ENCODE measurements at places on chromosomes 6 and 20.

DNA sequence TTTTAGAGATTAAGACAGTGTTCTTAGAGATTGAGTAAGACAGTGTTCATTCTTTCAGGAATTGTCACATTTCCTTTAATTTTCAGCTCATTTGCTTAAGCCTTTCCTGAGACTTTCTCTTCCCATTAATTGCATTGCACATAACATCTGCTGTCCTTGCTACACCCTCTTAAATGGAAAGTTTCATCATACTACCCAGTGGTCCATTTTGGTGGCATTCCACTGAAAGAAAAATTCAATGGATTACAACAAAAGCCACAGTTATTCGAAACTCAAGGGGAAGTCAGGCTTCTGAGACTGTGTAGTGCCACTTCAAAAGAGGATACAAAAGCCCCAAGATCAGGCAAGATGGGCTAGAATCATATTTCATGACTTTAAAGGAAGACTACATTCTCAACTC lies 64.0 kb downstream of the RSPO3 start:
- peak; percentile 24 for DNase-seq

- DNase-seq = no peak
These were observed 94.4 kb downstream of the OTOR start for GRCh38 chr20:16842486-16843120.

- peak; percentile 4 for DNase-seq
These were observed 467.4 kb upstream of the PLCB4 start for GRCh38 chr20:8601542-8601912.

DNA sequence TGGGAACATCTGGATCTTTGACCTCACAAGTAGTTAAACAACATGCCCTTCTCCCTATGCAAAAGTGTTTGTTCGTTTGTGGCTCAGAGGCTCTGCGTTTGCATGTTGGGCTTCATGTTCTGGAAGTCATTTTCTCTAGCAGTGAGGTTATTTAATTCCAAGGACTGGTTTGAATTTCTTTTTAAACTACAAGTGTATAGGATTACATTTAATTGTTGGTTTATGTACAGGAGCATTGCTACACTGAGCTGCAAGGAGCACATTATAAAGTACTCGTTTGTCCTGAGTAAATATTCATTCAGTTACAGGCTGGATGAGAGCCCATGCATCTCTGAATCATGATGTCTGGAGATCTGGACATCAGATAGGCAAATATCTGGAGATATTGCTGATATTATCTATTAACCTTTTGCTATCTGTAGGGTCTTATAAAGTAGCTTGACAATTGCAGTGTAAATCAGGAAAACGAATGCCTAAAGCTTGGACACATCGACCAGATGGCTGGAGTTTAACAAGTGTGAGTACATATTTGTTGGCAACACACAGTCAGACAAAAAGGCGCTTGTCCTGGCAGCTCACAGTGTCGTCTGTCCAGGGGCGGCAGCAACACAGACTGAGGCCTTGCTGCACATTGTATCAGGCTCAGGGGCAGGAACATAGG lies 84.6 kb downstream of the PDE7B start:
- DNase-seq = peak; percentile 78

- no peak for DNase-seq
These were observed 29.2 kb upstream of the RBM24 start for GRCh38 chr6:17251953-17252352.

- peak; percentile 99 for DNase-seq
These were observed 262.3 kb downstream of the ZNF217 start for GRCh38 chr20:53331151-53331973.

DNA sequence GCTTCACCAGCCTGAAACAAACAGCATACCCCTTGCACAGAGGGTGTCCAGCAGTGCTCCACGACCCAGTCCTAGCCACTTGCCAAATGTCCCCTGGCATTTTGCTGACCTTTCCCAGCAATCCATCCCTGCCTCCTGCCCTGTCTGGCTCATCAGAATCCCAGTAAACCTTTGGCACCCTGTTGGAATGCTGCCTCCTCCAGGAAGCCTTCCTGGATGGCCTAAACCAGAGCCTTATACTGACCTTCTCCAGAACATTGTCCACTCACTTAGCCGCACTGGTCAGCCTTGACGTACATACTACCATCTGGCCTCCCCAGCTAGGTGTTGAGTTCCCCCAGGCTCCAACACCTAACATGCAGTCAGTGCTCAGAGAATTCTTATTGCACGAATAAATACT lies 2.0 kb upstream of the PACSIN1 start:
- no peak for DNase-seq

DNA sequence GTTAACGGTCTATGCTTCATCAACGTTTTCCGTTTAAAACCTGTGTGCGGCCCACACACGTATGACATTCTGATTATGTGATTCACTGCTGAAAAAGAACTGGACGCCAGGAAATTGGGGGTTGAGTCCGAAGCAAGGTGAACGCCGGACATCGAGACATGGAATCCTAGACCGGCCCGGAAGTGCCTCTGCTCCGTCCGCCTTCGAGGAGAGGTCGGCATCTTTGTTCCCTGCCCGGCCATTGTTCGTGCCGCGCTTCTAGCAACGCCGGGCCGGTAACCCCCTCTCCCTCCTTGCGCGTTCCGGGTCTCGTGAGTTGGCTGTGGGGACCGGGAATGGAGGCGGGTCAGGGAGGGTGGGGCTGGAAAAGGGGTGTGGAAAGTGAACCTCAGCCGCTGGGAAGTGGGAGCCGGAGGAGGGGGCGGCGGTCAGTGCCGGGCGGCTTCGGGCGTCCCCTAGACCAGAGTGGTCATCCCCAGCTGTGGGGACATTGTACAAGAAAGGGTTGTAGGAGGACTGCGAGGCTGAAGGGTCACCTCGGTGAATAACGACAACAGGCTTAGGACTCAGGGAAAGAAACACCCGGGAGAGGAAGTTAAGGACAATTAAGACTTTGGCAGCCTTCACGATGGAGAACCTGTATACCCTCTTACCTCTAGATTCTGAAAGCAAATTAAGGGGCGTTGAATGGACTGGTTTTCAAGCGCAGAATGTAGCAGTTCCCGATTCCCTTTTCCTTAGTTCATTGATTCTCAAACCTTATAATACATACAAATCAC lies at the start of gene ZSCAN9:
TSS of gene ZSCAN9 (plus strand) at position 220 of the 779 bp plus-strand sequence. CDS start 1,810 bp downstream, outside the sequence.
- peak; percentile 98 for DNase-seq

GRCh38 chr20:56631990-56632327 lies 2.9 kb downstream of the TFAP2C start:
- DNase-seq = no peak

DNA sequence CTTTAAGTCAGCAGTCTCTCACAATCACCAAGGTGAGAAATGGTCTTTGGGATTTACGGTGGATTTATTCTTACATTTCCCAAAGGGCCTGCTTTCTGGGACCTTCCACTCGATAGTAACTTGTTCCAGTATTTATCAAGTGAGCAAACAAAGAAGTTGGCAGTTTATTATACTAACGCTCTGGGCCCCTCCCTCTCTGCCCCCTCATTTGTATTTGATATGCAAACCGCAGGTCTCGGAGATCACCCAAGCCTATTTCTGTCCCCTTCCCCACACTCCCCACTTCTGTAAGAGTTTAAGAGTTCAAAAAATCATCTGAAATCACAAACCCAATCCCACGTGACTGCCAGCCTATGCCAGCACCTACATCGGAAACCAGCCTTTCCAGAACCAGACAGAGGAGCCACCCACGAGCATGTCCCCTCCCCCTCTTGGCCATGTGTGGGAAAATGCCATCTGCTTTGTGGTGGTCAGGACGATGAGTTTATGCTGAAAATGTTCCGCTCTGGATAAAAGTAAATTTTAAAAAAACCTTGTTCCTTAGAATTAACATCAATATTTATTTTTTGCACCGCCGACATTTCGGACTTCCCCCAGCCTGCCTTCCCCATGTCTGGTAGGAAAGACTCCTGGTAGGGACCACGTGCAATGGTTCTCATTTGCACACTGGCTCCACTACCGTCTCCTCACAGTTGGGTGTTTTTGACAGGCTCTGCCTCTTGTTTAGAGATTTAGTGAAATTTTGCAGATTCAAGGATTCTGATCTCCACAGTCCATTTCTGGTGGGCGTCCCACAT lies 281.0 kb downstream of the TFAP2C start:
- DNase-seq = no peak

DNA sequence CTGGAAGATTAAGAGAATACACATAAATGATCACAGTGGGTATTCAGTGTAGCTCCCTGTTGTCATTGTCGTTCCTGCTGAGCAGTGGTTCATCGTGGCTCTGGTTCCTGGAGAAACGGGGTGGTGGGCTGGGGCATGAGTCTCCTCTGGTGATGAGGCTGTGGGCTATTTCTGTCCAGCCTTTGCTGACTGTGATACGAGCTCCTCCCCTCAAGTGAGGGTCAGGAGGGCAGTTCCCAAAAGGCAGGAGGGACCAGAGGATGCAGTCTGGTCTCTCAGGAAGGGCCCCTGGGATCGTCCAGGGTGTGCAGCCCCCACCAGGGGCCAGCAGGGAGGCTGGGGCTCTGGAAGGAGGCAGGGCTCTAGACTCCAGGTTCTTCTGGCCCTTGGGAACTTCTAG lies 31.1 kb upstream of the DLGAP4 start:
- no peak for DNase-seq

GRCh38 chr20:62400541-62400940 lies 6.5 kb downstream of the CABLES2 start:
- no peak for DNase-seq

DNA sequence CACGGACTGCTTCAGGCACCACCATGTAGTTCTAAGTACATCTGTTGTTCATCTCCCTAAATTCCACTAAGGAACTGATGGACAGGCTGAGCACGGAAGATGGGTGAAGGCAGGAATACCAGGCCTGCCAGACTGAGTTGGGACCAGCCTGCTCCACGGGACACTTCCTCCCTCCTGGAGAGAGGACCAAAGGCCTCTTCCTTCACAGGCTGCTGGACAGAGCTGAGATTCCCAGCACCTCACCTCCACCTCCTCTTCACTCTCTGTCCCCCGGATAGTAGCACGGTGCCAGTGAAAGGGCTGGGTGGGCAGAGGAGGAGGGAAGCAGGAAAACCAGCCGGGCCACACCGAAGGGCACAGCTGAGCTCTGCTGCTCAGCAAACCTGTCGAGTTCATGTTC lies 22.9 kb upstream of the TCFL5 start:
- no peak for DNase-seq

DNA sequence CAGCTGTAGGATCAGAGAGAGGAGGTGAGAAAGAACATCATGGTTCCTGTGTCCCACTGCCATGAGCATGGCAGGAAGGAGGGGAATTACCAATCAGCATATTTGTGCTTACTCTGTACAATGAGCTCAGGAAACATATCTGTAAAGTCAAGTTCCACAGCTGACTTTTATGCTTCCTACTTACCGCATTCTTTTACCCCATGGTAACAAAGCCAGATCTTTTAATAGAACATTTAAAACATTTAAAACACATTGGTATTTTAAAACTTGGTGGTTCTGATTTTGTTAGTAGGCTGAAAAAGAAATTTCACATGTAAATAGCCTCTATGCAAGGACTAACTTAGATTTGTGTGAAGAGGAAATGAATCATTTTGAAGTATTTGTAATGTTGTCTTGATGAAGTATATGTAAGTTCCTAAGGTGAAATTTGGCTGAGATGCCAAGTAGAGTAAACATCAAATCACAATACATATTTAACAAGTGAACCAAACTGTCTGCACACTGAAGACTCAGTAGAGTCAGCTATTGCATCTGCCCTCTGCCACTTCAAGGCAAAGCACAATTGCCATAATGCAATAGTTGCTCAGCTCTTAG lies 114.7 kb downstream of the GJA10 start:
- DNase-seq = peak; percentile 40

DNA sequence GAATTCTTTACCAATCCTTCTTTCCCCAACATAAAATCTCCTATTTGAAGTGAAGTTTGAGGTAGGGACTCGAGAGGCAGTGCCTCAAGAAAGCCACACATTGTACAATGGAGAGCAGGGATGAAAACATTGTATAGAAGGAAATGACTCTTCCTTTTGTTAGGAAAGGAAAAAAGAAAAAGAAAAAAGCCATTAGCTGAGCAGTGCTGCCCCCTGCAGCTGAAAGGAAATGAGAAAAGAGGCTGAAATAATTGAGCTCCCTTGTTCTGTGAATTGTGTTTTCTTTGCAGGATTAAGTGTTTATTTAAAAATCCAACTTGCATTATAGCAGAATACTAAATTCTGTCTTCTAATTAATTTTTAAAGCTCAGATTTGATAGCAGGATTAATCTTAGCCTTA lies 162.9 kb upstream of the SASH1 start:
- peak; percentile 40 for DNase-seq

- no peak for DNase-seq
These were observed 22.9 kb downstream of the EEF1A1 start for GRCh38 chr6:73497915-73498314.

DNA sequence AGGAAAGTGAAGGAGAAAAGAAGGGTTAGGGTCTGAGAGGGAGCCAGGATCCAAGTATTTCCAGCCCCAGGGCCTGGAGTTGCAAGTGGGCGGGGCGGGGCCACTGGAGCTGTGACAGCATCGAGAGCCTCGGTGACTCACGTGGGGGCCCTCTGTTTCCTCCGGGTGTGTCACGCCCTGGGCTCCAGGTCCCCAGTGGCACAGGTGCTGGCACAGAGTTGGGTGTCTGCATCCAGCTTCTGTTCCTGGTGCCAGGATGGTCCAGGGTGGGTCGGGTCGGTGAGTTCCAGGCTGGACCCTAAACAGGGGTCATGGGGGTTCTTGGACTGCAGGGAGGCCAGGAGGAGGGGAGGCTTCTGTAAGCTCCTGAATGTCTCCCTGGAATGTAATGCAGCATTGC lies 16.7 kb downstream of the RAET1L start:
- peak; percentile 72 for DNase-seq

DNA sequence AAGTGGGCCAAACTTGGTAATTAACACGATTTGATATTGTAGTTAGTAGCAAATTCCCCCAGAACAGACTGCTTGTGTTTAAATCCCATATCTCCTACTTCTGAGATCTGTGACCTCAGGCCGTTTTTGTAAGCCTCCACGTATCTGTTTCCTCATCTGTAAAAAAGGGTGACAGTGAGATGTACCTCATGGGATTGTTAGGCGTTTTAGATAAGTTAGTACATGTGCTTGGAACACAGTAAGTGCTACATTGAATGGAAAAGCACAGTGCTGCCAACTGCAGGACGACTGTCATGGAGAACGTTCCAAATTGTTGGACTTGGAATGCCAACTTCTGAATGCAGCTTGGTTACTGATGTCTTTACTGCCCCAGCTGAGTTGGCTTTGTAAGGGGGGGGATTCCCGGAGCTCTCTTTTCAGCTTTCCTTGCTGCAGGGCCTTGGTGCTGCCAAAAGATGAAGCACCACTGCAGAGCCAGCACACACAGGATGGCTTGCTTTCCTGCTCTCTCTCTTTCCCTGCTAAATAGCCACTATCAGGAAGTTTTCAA lies 108.6 kb downstream of the OPN5 start:
- DNase-seq = no peak

Data from M059J (cell line).